ENCODE measurements at places on chromosomes 6 and 20. TPM values are rescaled to one million over a fixed set of nuclear protein-coding genes. Genes with fewer than 3 reads are reported as not detected.

DNA sequence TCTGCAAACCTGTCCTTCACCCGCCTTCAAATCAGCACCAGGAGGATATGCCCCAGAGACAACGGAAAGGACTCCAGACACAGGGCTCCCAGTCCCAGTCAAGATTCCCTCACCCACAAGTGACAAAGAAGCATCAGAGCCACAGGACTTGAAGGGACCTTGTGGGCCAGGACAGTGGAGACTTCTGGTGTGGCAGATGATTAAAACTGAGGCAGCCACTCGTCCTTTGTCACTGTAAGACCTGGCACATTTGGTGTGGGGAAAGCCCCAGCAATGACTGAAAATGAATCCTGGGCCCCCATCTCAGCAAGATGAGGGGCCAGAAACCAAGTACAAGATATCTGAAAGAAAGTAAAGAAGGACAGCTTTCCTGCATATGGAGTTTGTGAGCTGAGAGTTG is 15.6 kb upstream of the GMPR start:
- no peak for DNase-seq

- no peak for DNase-seq
Measured at GRCh38 chr20:54209216-54209813, 1.4 kb downstream of the PFDN4 start.

DNA sequence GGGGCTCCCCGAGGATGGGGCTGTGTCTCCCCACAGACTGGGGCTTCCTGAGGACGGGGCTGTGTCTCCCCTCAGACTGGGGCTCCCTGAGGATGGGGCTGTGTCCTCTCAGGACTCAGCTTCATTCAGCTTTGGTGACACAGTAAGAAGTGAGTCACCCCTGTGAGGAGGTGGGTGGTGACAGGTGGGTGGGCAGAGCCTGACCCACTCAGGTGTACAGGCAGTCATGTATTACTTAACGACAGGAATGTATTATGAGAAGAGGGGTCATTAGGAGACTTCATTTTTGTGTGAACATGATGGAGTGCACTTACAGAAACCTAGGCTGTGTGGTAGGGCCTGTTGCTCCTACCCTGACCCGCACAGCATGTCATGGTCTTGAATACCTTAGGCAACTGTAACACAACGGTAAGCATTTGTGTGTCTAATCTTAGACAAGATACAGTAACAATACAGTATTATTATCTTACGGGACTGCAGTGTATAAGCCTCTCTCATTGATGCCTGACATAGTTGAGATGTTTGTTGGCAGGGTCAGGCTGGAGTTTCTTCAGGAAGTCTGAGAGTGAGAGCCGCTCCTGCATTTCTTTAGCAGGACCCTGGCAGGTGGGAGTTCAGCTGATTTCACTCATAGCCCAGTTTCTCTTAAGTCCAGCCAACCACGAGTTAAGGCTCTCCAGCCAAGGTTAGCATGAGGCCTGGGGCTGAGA is 10.9 kb upstream of the PGC start:
- DNase-seq: no peak

- DNase-seq: peak; percentile 77
Measured at GRCh38 chr6:169589699-169590257, 112.1 kb downstream of the WDR27 start.

DNA sequence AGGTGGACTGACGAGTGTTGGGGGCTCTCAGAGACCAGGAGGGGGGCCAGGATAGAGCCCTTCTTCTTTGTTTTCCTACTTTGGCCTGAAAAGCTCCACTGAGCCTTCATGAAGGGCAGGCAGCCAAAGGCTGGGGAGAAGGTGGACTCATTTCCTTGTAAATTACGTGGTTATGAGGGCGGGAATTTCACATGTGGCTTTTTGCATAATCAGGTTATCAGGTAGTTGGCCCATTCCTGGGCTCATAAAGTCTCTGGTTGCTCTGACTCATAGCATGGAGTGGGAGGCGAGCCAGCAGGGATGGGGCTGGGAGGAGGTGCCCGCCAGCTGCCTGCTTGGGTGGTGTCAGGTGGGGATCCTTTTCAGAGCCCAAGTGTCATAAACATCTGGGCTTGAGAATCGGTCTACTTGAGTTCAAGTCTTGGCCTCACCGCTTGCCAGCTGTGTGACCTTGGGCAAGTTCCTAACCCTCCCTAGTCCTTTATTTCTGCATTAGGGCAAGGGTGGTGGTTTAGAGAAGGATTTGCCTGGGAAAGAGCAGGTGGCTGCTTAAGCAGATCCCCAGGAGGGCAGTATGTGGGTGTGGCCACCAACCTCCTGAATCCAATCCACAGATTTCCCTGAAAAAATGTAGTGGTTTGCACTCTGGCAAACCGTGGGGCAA is 26.5 kb upstream of the RNF24 start:
- DNase-seq: peak; percentile 76

- DNase-seq: no peak
Measured at GRCh38 chr6:157632821-157633220, 190.2 kb upstream of the SNX9 start.

GRCh38 chr6:160088069-160088783 is 33.4 kb upstream of the SLC22A1 start:
- peak; percentile 74 for DNase-seq

- DNase-seq: no peak
Measured at GRCh38 chr6:97863697-97864096, 580.7 kb upstream of the MMS22L start.

DNA sequence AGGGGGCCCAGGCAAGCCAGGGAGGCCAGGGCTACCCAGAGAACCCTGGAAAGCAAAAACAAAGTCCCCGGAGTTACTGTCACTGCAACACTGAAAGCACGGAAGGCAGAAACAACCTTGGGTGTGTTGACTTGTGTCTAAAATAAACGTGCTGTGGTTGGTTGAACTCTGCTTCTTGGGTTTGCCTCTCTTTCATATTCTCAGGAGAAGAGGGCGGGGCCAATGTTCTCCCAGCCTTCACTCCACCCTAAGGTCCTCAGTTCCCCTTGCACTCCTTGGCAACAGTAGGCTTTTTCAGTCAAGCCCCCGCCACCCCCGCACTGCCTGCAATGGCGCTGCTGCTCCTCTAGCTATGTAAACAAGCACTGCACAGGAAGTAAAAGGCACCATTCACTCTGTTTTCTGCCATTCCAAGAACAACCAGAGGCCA is 60.9 kb downstream of the COL9A1 start:
- DNase-seq: no peak

GRCh38 chr20:60808003-60808672 is 443.9 kb upstream of the CDH4 start:
- no peak for DNase-seq

DNA sequence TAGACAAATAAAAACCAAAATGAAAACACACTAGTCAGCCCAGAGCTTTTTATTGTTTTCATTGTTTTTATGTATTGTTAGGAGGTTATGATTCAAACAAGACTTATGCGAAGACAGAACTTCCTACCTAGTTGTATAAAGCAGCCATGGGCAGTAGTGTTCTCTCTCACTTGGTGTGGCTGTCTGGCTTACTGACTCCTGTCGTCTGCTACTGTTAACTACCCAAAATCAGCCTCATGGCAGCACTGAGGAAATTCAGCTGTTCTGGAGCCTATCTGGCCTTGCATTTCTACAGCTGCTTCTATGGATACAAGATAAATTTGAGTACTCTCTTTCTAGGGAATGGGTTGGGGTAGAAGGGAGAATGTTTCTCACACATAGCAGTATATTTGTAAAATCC is 20.4 kb downstream of the VTA1 start:
- no peak for DNase-seq

GRCh38 chr6:29376003-29376402 is 912 bp upstream of the OR12D3 start:
- DNase-seq: no peak

DNA sequence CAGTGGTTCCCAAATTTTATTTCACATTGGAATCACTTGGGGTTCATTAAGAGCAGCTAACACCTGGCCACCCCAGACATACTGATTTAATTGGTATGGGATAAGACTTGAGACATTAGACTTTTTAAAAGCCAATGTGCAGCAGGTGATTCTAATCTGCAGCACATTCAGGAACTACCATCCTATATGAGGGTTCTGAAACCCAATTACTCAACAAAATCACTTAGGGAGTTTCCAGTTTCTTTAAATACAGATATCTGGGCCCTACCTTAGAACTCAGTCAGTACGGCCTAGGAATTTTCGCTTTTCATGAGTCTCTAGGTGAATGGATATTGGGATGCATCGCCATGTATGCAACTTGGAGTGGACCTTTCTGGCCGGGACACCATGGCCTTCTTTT is 24.0 kb upstream of the L3MBTL3 start:
- DNase-seq: no peak

DNA sequence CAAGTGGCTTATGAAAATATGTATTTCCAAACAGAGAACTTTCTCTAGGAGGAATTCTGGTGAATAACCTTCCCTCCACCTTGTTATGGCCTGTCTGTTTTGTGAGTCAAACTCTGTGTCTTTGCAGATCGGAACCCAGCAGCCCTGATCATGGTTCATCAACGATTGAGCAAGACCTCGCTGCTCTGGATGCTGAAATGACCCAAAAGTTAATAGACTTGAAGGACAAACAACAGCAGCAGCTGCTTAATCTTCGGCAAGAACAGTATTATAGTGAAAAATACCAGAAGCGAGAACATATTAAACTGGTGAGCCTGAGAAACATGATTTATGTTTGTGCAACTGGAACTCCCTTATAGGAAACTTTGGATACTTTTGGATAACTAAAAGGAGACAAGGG is 294.5 kb upstream of the PLCB4 start:
- peak; percentile 75 for DNase-seq

GRCh38 chr6:128161263-128161662 is 260.4 kb upstream of the THEMIS start:
- no peak for DNase-seq

DNA sequence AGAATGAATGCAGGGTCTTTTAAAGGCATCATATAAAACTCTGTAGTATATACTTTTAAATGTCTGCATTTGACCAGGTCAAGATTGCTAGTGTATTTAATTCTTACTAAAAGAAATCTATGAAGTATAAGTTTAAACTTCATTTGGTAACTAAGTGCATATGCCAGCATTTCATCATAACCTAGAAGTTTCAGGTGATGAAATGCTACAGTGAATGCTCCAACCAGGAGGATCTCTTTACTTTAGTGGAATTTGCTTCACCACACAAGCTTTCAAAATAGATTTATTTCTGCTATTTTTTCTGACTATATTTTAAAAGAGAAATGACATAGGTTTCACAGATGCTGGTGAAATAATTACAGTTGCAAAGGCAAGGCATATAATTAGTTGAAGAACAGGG is 141.9 kb downstream of the HIVEP2 start:
- no peak for DNase-seq

DNA sequence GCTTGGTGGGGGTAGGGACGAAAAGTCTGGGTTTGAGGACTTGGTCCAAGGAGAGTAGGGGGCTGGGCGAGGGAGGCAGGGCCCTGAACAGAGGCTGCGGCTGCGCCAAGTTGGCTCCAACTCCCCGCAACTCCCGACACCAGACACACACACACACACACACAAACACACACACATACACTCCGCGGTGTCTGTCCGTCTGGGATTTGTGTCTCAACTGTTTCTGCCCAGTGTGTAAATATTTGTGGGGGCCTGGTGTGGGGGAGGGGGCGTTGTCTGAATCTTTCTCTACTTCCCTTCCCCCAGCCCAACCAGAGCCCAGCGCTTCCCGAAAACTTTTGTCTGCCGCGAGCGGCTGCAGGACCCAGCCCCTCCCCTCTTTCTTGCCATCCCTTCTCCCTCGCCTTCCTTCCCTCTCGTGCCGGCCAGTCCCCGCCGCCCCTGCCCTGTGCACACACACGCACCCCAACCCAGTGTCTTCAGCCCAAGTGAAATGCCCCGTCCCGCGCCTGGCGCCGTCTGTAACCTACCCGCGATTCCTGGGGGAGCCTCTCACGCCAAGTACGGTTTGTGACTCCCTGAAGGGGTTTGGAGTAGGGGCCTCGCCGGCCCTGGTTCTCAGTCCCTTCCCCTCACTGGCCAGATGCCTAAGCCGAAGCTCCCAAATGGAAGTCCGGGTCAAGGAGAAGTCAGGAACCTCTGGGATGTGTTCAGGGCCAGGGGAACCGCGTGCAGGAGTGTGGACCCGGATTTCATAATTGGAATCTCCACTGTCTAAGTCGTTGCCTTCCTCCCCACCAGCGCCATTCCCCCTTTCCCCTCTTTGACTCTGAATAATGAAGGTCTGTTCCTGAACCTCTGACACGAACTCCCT is 904 bp downstream of the MDFI start:
- no peak for DNase-seq

DNA sequence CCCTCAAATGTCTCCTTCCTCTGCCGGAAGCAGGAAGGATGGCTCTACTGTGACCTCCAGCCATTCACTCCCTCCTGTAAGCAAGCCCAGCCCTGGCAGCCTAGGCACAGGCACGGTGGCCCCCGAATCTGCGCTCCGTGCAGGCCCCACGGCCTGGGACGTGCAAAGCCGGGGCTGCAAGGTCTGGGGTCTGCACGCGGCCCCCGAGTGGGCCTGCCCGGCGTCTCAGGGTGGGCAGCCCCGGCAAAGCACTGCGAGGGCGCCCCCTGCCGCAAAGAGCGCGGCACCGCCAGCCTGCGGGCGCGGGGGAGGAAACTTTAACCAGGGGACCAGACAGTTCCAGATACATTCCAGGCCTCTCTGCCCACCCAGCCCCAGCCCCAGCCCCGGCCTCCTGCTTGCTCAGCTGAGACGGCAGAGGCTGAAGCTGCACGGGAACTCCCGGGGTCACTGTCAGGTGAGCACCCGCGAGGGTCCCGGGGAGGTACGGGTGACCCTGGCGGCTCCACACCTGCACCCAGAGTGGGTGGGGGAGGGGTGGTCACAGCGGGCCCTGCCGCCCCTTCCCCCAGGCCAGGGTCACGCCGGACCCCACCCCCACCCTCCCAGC is 98.8 kb downstream of the ASXL1 start:
- peak; percentile 32 for DNase-seq

- DNase-seq: peak; percentile 81
Measured at GRCh38 chr6:128491610-128492206, 28.7 kb downstream of the PTPRK start.

SASH1 gene
- 23.1 TPM for total RNA-seq

DZANK1 gene
- 1.2 TPM for total RNA-seq

ESR1 gene
- 0.23 TPM for total RNA-seq

WFDC10B gene
- total RNA-seq: not detected

SLC32A1 gene
- not detected for total RNA-seq

ANKS1A gene
- 13.4 TPM for total RNA-seq

SLC22A3 gene
- 0.06 TPM for total RNA-seq

GLP1R gene
- total RNA-seq: not detected

CARMIL1 gene
- 5.5 TPM for total RNA-seq

TRDN gene
- total RNA-seq: not detected

IL17F gene
- total RNA-seq: not detected

Measured in LHCN-M2 (cell line).